Dermis blood vessel endothelial cell (primary cell): ENCODE measurements at places on chromosomes 6 and 20. TPM values are rescaled to one million over a fixed set of nuclear protein-coding genes. Genes with fewer than 3 reads are reported as not detected.

TSPO2 gene
- not detected in 2 replicates for total RNA-seq

RSPO3 gene
- under 0.01 and 0.19 TPM in 2 replicates for total RNA-seq

SIRPB2 gene
- total RNA-seq, result 0.51 and 1.3 TPM in 2 replicates

TXLNB gene
- total RNA-seq, result 0.68 and 0.74 TPM in 2 replicates

FOXF2 gene
- total RNA-seq, result not detected in 2 replicates

DNA sequence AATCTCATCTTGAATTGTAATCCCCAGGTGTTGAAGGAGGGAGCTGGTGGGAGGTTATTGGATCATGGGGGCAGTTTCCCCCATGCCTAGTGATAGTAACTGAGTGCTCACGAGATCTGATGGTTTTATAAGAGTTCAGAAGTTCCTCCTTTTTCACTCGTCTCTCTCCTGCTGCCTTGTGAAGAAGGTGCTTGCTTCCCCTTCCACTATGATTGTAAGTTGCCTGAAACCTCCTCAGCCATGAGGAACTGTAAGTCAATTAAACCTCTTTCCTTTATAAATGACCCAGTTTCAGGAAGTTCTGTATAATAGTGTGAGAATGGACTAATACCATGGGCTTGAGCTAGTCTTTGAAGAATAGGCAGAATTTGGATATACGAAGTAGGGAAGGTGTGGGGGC lies 113.9 kb downstream of the RIN2 start:
- DNase-seq, result no peak

GRCh38 chr20:36213362-36213761 lies 22.9 kb upstream of the AAR2 start:
- DNase-seq, result no peak

- DNase-seq, result no peak
These were observed 140.7 kb downstream of the UBE3D start for GRCh38 chr6:82924799-82925535.

- DNase-seq, result no peak
These were observed 473.0 kb downstream of the BCKDHB start for GRCh38 chr6:80579391-80580023.

DNA sequence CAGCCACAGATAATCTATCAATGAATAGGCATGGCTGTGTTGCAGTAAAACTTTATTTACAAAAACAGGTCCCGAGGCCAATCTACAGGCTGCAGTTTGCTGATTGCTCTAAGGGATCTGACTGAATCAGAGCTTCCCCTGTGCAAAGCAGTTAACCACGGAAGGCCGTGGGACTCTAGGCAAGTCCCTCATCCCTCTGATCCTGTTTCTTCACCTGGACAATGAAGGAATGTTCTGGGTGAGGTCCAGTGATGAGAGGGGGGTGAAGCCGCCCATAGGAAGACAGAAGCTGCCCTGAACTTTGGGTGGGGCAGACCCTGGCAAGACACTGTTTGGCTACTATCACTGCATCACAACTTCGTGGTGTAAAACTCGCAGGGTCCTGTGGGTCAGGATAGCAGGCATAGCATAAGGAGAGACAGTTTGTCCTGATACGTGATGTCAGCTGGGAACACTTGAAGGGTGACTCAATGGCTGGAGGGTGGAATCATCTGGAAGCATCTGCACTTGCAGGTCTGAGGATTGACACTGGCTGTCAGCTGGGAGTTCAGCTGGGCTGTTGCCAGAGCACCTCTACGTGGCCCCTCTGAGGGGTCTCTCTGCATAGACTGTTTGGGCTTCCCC lies 33.3 kb upstream of the TGM2 start:
- DNase-seq, result no peak

DNA sequence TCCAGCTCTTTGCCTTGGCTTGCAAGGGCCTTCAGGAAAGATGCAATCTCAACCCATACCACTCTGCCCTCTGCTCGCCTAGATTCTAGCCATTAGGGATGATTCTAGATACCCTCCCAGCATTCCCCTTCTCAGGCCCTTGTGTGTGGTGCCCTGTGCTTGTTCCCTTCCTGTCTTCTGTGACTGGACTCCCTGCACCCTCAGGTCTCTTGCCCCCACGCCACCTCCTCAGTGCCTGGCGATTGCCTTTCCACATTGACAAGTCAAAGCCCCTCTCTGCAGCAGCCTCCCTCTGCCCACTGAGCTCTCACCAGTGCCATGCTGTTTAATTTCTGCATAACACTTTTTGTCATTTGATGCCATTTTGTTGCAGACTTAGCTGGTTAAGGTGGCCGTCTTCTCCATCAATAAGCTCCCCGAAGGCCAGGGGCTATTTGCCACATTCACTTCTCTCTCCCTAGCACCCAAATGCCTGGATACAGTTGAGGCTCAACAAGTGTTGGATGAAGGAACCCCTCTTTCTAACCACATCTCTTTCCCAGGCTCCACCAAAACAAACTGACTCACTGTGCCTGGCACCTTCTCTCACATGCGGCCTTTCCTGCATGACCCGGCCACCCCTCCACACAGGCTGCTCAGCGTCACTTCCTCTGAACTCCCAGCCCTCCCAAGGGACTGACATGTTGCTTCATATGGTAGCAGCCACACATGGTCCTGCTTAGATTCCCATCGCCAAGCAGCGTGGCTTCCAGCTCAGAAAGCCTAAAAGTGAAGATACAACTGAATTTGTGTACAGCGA lies 4.6 kb upstream of the TXNDC5 start:
- DNase-seq, result peak; percentile 89

GRCh38 chr20:46371656-46372055 lies 34.8 kb downstream of the ELMO2 start:
- DNase-seq, result no peak

- peak; percentile 57 for DNase-seq
These were observed 74.0 kb downstream of the ZBTB2 start for GRCh38 chr6:151317103-151317994.

DNA sequence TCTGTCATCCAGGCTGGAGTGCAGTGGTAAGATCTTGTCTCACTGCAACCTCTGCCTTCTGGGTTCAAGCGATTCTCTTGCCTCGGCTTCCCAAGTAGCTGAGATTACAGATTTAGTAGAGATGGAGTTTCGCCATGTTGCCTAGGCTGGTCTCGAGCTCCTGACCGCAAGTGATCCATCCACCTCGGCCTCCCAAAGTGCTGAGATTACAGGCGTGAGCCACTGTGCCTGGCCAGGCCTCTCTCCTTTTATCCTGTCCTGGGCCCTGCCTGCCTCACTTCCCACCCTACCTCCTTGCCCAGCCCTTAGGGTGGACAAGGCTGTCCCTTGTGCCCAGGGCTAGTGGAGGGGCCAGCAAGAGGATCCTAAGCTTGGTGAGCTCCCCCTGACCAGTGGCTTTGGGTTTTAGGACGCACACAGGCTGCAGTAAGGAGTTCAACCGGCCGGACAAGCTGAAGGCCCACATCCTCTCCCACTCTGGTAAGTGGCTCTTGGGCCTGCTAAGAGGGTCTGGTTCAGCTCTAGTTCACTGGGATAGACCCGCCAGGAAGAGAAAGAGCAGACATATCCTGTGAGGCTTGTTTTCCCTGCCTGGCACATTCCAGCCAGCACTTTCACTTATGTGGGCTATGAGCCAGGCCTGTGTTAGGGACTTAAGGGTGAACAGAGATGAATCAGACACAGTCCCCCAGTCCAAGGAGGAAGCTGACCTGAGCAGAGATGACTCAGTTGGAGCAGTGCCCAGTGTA lies 21.9 kb upstream of the CHMP4B start:
- peak; percentile 99 for DNase-seq

- peak; percentile 39 for DNase-seq
These were observed 297.9 kb downstream of the UTRN start for GRCh38 chr6:144582939-144583613.

DNA sequence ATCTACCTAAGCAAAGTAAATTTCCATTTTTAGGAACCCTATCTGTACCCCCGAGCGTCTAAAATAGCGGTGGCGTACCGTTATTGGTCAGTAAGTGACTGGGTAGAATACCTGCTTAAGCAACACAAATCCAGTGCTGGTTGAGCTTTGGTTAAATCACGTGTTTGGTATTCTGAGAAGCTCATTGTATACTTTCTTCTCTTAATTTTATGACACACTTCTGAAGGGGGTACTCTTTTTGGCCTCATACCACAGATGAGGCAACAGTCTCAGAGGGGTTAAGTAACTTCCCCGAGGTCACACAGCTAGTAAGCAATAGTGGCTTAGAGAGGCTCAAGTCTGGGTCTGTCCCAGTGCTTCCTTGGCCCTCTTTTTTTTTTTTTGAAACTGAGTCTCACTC lies 151.2 kb downstream of the TFAP2C start:
- DNase-seq, result no peak

DNA sequence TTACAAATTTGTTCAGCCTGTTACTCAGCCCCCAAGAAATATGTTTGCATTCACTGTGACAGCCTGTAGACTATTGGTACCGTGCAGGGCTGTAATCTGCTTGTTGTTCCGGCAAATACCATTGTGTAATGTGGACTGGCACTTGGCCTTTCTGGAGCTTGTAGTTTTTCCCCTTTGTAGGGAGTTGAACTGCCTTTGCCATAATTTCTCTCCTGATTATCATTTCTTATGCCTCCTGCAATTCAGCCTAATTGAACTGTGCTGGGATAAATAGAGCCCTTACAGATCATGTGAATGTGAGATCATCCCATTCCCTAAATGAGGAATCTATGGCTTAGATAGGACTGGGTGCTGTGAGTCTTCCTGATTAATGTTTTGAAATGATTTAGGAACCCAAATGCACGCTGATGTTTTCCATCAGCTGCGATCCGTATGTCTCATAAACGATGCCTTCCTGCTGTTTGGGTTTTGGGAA lies 185.1 kb downstream of the JARID2 start:
- no peak for DNase-seq

- DNase-seq, result peak; percentile 11
These were observed 114.6 kb downstream of the TNFRSF21 start for GRCh38 chr6:47195011-47195650.

DNA sequence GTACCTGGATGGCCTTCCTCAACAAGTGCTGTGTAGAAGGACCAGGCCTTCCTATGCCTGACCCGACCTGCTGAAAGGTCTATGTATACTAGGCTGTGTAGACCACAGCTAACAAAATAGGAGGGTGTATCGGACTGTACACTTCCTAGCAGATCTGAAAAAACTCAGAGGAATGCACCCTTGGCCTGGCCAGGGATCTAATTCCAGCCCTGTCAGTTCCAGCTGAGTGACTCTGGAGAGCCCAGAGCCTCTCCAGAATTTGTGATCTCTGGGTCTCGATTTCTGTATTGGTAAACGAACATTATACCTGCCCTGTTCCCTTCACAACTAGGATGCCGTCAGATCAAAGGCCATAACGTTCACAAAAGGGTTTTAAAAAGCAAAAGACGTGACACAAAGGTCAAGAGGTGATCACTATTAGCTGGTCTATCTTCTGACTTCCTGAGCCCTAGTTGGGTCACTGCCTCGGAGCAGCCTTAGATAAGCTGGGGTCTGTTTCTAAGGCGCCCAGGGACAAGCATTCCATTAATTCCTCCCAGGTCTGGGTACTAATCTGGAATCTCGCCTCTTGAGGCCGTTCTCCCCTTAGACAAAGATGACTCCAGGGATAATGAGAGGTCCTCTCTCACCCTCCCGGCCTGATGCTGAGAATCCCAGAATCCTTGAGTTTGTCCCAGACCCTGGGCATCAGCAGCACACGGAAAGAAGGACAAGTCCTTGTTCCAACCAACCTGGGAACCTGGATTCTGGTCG lies 13.9 kb downstream of the MTCH1 start:
- DNase-seq, result no peak

DNA sequence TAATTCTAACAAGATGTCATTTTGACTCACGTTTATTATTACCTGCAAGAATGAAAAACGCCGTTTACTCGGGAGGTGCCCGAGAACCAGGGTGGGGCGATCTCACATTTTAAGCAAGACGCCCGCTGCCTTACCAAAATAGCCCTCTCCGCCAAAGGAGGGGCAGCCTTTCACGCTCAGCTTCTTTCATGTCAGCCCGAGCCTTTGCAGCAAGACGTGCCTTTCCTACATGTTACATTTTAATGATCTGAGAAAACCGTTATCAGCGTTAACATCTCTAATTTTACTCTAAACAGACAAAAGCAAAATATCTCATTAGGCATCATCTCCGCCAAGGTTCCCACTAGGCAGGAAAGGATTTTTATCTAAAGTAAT lies 2.0 kb downstream of the BACH2 start:
- no peak for DNase-seq

DNA sequence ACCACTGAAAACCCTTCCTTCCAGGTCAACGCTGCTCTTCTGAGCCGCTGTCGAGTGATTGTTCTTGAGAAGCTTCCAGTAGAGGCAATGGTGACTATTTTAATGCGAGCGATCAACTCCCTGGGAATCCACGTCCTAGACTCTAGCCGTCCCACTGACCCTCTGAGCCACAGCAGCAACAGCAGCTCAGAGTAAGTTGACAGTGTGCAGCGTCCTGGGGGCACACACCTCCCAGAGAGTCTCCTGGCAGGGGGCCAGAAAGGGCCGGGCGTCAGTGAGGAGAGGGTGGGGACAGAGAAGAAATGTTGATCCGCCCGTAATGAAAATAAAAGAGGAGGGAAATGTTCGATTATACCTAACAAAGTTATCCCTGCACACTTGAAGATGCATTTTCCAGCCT lies 5.0 kb downstream of the WRNIP1 start:
- peak; percentile 71 for DNase-seq

DNA sequence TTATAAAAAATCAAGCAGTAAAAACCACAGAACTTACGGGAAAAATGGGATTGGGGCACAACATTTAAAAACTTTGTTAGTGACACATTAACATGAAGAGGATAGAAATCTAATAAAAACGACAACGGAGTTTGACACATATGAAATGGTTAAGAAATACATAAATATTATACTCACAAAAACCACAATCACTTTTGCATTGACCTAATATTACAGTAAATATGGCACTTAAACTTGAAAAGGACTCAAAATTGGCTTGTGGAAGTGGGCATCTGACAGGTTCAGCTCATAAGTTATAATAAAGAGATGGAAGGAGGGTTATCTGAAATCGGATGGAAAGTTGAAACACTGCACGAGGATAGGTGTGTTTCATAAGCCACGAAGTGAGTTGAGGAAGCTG lies 523.7 kb downstream of the TFAP2B start:
- no peak for DNase-seq

- no peak for DNase-seq
These were observed 447.0 kb downstream of the LMBRD1 start for GRCh38 chr6:69349771-69350170.

DNA sequence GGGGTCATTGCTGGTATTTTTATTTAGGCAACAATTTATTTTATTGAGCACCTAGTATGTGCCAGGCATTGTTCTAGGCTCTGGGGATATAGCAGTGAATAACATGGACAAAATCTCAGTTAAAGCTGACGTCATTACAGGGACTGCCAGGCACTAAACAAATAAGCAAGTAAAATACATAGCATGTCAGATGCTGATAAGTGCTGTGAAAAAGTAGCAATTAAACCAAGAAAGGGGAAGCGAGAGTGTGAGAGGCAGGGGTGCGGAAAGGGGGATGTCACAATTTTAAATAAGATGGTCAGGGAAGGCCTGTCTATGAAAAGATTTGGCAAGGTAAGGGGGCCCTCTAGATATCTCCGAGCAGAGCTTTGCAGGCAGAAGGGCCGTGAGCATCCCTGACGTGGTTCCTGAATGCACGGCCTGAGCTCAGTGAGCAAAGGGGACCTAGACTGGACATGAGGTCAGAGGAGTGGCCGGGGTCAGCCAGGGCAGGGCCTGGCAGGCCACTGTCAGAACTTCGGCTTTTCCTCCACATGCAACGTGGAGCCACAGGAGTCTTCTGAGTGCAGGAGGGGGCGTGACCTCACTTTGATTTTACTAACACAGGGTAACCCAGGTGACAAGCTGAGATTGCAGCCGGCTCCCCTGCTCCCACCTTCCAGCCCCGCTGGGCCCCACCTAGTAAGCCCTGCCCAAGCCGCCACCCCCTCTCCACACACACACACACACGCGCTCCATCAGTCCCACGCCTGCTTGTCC lies 24.2 kb upstream of the SIRPA start:
- no peak for DNase-seq

GRCh38 chr6:8400663-8401062 lies 34.7 kb downstream of the SLC35B3 start:
- no peak for DNase-seq
